ENCODE measurements at places on chromosomes 2 and 18.

DNA sequence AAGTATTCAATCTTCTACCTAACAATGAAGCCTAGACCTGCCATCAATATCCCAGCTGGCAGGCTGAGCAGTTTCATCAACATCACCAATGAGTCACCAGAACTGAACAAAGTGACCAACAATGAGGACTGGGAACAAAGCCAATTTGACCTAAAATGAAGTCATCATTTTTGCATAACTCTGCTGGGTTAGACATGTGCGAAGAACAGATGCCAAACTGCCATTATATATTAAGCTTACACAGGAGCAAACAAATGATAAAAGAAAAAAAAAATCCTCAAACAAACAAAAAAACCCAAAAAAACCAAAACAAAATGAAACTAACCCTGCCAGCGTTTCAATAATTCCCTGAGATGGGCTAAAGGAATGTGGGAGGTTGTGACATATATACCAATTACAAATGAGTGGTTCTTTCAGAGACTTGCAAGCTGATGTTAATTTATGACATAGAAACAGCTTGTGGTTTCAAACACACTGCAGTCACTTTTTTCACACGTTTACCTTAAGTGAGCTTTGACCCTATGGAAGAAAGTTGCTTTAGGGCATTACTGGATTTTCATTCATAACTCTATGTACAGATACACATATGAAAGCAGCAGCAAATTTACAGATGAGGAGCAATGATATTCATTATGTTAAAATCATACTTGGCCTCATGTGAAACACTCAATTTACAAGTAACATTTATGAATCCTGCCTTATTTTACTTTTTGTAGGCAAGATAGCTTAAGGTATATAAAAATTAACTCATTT is 56.9 kb upstream of the CCDC141 start:
- peak; percentile 19 for DNase-seq

GRCh38 chr2:232290668-232291067 is 87.9 kb upstream of the ALPP start:
- DNase-seq = no peak

DNA sequence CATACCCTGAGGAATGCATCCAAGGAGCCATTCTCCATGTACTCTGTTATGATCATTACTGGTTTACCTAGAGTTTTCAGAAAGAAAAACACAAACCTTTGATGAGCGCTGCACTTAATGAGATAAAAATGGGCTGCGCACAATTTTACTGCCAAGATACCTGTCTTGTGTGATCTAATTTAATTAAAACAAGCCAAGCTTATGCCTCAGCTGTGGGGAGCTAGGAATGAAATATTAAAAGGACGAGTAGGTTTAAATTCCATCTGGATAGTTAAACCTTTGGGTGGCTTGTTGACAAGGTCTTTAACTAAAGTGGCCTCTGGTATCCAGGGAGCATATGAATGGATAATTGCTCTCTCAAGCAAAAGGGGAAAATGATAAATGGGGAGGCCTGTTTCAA is 135.0 kb downstream of the EPHA4 start:
- DNase-seq = no peak

GRCh38 chr2:240412211-240412861 is 23.1 kb upstream of the GPC1 start:
- DNase-seq = no peak

DNA sequence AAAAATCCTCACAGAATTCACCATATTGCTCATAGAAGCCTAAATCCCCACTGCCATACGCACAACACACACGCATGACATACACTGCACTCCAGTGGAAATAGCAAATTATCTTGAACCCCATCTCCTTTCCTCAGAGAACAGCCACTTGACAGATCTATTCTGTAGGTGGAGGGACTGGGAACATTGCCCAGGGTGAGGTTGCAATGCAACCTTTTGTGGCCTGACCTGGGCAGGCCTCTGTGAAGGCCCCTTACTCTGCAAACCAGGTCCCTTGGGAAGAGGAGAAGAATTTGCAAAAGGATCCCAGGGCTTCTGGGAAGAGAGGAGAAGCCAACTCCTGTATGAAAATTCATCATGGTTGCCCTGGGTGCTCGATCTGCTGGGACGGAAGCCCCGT is 51.9 kb downstream of the SDC1 start:
- DNase-seq = no peak

Measured in LNCaP clone FGC (cell line).